ENCODE measurements at places on chromosomes 1 and 21. TPM values are rescaled to one million over a fixed set of nuclear protein-coding genes. Genes with fewer than 3 reads are reported as not detected.

Gene OR2T35
- total RNA-seq = not detected

Gene IL20
- not detected for total RNA-seq

Gene TRABD2B
- not detected for total RNA-seq

GRCh38 chr21:43925609-43926008 is 60.6 kb downstream of the AGPAT3 start:
- DNase-seq = no peak

DNA sequence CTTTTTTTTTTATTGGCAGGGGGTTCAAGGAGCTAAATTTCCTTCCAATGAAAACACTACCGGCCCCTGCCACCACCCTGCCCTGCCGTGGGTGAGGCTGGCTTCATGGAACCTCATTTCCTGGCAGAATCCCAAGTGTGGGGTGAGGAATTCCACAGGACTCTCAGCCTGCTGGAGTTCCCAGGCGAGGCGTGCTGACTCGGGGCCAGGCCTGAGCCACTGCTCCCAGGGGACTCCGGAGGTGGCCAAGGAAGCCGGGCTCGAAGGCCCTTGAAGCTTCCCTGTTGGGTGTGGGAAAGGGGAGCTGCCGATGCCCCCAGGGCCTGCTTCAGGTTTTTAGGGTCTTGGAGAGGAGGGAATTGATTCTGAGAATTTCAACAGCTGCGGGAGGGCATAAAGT is 95.3 kb upstream of the ACTRT2 start:
- no peak for DNase-seq
